ENCODE measurements at places on chromosomes 2 and 18.

GRCh38 chr2:70508711-70509462 lies 44.7 kb downstream of the TGFA start:
- no peak for DNase-seq

GRCh38 chr18:41373612-41374011 lies 581.4 kb upstream of the PIK3C3 start:
- DNase-seq = no peak

- no peak for DNase-seq
These were observed 1588.9 kb upstream of the TMEFF2 start for GRCh38 chr2:193783681-193784080.

GRCh38 chr2:128024816-128025215 lies 3.0 kb downstream of the SAP130 start:
- no peak for DNase-seq

GRCh38 chr2:124258140-124258880 lies 233.2 kb downstream of the CNTNAP5 start:
- no peak for DNase-seq
